ENCODE measurements at places on chromosomes 4 and X.

- DNase-seq = no peak
These were observed 1402.4 kb downstream of the FAM133A start for GRCh38 chrX:95076449-95076848.

DNA sequence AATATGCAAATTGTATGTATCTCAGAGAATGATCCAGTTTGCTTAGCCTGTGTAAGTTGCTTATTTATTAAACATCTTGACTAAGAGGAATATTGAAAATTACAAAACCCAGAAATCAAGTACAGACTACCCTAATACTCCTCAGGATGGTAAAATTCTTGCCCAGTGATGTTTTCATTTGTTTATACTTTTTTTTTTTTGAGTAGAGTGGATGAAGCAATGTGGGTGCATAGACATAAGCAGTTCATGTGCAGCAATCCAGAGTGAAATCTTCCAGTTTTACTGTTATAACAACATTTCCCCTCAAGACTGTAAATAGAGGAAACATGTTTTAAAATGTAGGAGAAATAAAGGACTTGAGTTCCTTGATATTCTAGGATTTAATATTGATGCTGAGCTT, 4.7 kb downstream of the GLRB start:
- no peak for DNase-seq

GRCh38 chr4:101292901-101293300, 54.4 kb downstream of the PPP3CA start:
- DNase-seq = no peak

DNA sequence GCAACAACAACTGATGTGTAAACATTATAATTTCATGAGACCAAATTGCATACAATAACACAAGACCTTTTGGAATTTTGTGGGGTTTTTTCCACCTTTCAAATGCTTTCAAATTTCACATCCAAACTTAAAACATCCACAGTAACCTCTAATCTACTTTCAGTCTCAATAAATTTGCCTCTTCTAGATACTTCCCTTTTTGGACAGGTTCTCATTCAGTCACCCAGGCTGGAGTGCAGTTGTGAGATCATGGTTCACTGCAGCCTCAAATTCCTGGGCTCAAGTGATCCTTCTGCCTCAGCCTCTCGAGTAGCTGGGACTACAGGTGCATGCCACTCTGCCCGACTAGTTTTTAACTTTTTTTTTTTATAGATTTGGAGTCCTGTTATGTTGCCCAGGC, 556.6 kb downstream of the NLGN4X start:
- DNase-seq = no peak

- DNase-seq = no peak
These were observed 60.6 kb downstream of the CHRDL1 start for GRCh38 chrX:110734894-110735541.

DNA sequence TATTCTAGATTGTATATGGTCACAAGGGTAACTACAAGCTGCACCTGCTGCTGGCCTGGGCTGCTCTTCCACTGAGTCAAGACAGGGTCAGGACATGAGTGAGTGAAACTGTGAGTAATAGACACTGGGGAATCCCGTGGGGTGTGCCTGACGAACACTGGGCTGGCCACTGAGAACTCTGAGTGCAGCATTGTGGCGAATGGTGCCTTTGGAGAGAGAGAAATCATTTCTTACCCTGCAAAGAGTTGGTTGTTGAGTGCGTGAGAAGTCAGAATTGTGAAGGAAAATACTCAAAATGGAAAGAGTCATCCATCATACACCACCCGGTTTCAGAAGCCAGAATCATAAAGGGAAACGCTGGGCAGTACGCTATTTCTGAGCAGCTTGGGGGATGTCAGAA, 43.1 kb upstream of the LSM6 start:
- DNase-seq = no peak

DNA sequence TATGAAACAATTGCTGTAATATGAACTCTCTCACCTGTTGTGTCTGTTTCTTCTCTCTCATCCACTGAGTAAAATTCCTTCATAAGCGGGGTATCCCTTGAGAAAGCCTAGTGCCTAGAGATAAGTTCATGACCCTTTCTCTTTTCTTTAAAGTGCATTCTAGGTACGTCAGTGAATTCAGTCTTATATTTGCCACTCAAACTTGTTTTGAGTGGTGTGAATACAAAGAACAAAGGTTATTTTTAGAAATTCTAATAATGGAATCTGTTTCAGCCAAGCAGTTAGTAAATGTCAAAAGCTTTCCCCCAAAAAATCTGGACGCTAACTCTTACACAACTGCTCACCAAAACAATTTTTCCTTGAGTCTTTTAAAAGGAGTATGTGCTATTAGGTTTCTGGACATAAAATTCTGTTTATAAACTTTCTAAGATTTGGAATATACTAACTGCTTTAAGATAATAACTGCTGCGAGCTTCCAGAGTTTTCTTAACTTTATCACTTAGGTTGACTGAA, 112.0 kb downstream of the VEGFC start:
- no peak for DNase-seq
